Dermis blood vessel endothelial cell (primary cell): ENCODE measurements at places on chromosomes 12 and 14. TPM values are rescaled to one million over a fixed set of nuclear protein-coding genes. Genes with fewer than 3 reads are reported as not detected.

DNA sequence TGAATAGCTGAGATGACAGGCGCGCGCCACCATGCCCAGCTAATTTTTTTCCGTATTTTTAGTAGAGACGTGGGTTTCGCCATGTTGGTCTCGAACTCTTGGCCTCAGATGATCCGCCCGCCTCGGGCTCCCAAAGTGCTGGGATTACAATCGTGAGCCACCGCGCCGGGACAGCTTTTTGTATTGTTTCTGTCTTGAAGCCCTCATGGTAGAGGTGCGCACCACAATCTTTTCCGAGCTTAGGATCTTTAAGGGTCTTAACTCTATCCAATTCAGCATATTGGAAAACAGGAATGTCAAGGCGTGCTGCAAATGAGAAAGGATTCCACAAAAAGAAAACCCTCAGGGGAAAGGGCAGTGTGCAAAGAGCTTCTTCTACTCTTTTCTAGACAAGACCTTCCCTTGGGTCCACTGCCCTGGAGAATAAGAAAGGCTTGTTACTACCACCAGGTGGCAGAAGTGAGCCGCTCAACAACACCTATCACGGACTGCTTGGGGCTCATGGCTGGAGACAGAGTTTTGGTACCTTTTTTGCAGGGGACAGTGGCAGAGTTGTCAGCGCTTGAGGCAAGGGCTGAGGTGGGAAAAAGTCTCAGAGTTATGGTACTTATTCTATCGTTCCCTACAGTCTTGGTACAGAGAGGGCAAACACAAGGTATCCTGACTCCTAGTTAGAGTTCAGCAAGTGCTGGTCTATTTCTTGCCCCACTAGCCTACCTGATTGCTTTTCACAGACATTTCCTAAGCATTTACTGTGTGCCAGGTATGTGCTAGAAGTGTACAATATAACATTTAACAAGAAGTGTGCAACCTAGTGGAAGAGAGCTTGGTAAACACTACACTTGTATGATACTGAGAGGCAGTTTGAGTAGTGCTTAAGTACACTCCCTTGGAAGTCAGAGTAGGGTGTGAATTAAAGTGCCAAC lies 16.4 kb upstream of the SP7 start:
- peak; percentile 95 for DNase-seq

TMEM179 gene
- total RNA-seq: not detected in 2 replicates

AREL1 gene
- 27.6 and 33.9 TPM in 2 replicates for total RNA-seq

DNA sequence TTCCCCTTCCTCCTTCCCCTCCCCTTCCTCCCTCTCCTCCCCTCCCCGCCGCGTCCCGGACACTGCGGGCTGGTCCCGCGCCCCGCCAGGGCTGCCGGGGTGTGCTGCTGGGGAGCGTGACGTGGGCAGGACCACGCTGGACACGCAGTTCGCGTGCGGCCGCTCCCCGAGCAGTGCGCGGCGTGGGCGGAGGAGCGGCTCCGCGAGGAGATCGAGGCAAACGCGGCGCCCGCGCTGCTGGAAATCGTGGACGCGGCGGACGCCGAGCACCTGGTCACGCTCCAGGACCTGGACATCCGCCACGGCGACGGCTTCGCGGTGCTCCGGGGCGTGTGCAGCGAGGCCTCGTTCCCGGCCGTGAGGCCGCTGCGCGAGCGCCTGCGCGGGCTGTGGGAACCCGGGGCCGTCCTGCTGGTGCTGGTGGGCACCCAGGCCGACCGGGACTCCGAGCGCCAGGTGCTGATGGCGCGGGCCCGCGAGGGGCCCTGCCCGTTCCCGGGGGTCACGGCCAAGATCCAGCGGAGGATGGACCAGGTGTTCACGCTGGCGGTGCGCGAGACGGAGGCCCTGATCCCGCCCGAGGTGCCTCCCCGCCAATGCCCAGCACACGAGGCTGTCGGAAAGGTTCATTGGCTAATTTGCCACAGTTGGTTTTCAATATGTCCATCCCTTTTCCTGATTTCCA lies 84.3 kb downstream of the TNFAIP2 start:
- DNase-seq: no peak

RTL1 gene
- total RNA-seq: not detected in 2 replicates

AQP6 gene
- 0.05 TPM in 1 of 2 replicates, not detected in the other for total RNA-seq

- DNase-seq: no peak
Measured at GRCh38 chr14:78240567-78240966, 70.4 kb downstream of the NRXN3 start.

CLMN gene
- 0.68 and 1.5 TPM in 2 replicates for total RNA-seq
